ENCODE measurements at places on chromosomes 2 and 18. TPM values are rescaled to one million over a fixed set of nuclear protein-coding genes. Genes with fewer than 3 reads are reported as not detected.

- no peak for DNase-seq
Measured at GRCh38 chr2:195561116-195561921, 95.7 kb upstream of the SLC39A10 start.

The ARHGAP28 gene
- polyA plus RNA-seq, result 1.0 TPM

The SRD5A2 gene
- not detected for polyA plus RNA-seq

The GREB1L gene
- not detected for polyA plus RNA-seq

The MROH2A gene
- polyA plus RNA-seq, result not detected

GRCh38 chr18:34729264-34729663, 19.2 kb downstream of the DTNA start:
- DNase-seq, result no peak

Data from sigmoid colon (tissue), 7 donors.